K562 (cell line): ENCODE measurements at places on chromosomes 5 and 9.

DNA sequence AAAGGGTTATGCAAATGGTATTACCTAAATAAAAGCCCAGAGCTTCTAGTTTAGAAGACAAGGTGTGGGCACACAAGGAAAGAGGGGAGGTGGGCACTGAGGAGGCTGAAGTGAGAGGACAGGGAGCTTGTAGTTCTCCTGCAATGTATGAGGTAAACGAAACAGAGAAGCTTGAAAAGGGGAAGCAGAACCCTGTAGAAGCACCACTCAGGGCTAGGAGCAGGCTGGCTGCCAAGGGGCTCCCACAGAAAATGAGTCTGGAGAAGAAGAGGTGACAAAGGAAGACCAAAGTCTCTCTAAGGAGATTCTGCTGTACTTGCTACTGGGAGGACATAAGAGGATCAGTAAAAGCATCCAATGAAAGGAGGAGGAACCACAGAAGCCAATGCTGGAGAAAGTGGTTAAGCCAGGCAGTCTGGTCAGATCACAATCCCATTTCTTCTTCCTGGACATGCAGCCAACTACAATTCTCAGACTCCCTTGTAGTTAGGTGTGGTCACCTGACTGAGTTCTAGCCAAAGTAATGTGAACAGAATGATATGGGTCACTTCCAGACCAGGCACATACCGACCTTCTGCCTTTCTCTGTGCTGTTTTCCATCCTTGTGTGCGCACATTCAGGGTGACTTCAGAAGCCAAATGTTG lies 174.5 kb upstream of the MAP3K1 start:
- DNase-seq: no peak

- no peak for DNase-seq
These were observed 164.7 kb downstream of the RFX3 start for GRCh38 chr9:3361116-3361515.

- no peak for DNase-seq
These were observed 96.0 kb upstream of the SLC44A1 start for GRCh38 chr9:105148328-105149006.

GRCh38 chr9:6592231-6592630 lies 53.3 kb downstream of the GLDC start:
- DNase-seq: no peak

GRCh38 chr5:23727271-23727670 lies 219.9 kb downstream of the PRDM9 start:
- no peak for DNase-seq
